Stimulated activated naive CD4-positive, alpha-beta T cell (primary cell): ENCODE measurements at places on chromosomes 16 and 17.

DNA sequence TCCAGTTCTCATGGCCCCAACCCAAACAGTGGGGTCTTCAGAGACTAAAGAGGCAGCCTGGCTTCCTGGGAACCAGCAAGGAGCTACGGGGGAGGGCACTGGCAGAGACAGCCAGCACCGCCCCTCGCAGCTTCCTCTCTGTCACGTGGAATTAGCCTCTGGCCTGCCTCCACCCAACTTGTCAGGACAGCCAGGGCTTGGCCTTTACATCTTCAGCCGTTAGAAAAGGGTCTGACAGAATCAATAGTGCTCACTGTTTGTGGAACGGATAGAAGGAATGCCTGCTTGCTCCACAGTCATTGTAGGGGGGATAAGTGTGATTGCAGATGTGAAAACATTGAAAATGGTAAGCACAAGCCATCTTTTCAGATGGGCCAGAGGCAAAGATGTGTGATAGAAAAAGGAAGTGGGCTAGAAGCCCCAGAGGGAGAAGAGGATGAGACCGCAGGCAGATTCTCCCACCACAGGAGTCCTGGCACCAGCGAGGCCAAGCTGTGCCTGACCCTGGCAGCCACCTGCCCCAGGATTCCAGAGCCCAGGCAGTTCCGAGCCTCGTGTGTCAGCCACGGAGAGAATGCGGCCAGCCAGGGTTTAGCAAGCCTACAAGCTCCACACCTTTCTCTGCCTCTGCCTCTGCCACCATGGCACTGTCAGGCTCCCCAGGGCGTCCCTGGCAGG is 18.6 kb downstream of the GRIN2C start:
- DNase-seq, result no peak

GRCh38 chr16:1505073-1505844 is 12.1 kb downstream of the TELO2 start:
- DNase-seq, result no peak

GRCh38 chr17:82397449-82398335 is 20.5 kb upstream of the HEXD start:
- DNase-seq, result no peak

DNA sequence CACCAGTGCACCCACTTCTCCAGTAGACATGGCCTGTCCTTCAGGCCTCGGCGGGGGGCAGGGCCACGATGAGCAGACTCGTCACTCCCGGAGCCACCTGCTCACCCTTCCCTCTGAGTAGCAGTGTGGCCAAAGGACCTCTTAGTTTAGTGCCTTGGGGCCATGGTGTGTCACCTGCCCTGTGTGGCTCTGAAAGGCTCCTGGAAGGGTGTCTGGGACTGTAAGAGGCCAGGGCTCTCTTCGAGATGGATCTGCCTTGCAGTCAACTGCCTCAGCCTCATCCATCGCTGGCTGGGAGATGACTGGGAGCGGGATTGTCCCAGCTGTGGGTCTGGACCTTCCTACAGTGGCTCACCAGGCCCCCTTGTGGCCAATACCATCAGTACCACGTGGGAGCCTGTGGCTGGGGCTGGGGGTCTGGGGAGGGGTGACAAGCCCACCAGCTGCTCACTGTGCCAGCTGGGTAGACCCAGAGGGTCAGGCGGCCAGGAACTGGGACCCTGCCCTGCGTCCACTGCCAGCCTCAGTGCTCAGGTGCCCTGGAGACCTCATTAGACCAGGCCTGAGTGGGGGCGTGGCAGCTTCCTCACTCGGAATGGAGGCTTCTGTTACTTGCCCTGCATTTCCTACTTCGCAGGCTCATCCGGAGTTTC is 133.4 kb downstream of the OR1D5 start:
- DNase-seq, result no peak

GRCh38 chr17:78766743-78767294 is 15.3 kb downstream of the CYTH1 start:
- no peak for DNase-seq

- no peak for DNase-seq
Measured at GRCh38 chr16:8712589-8713361, 38.4 kb downstream of the ABAT start.

DNA sequence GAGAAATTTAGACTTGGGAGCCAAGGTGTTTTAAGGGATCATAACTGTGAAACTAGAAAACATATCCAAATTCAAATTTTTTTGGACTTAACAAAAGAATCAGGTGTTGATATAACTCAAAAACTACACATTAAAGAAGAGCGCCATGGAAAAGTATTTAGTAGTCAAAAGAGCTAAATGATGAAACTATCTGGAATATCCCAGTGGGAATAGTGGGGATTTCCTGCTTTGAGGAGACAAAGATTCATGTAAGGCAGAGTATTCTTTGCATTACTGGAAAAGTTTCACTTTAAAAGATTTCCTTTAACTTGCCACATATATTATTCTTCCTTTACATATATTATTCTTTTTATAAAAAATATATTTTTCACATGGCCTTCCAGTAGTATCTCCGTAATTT is 40.3 kb upstream of the VPS4A start:
- no peak for DNase-seq

DNA sequence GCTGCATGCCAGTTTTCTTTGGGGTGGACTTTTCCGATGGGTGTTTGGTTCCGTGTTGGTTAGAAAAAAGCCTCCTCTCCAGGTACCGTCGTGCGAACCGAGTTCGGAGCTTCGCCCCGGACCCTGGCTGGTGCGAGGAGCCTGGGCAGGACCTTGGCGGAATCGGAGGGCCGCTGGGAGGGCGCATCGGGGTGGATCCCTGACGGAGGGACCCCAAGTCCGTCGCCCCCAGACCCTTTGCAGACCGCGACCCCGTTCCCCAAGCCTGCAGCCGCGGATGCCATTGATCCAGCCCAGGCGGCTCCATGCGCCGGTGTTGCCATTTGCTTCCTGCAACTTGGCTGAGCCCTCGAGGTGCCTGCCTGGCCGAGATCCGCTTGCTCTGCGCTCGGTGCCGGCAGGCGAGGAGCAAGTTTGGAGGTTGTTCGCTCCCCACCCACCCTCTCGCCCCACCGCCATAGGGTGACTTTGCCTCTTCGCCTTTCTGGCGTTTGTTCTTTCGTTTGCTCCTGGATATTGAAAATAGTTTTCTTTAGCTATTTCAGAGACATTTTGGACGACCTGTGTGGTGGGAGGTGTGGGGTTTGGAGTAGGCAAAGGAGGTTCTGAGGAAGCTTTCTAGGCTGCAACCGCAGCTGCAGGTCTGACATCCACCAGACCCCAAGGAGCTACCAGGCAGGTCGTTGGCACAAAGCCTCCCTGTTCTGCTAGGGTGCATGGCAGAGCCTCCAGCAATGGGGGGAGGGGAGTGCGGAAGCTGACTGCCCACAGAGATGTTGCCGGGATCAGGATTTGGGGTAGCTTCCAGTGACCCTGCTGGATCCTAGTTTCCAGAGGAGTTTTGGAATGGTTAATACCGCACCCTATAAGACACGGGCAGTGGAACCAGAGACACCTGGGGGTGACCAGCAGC is 58.2 kb downstream of the RAP1GAP2 start:
- DNase-seq, result no peak
